ENCODE measurements at places on chromosomes 6 and 20. TPM values are rescaled to one million over a fixed set of nuclear protein-coding genes. Genes with fewer than 3 reads are reported as not detected.

The CCM2L gene
- not detected for total RNA-seq

The C6orf141 gene
- 2.2 TPM for total RNA-seq

The MAS1 gene
- total RNA-seq = 0.05 TPM

The GGTLC1 gene
- total RNA-seq = not detected

The LYRM2 gene
- 22.7 TPM for total RNA-seq

The FOXP4 gene
- 7.8 TPM for total RNA-seq

The CD93 gene
- 16.9 TPM for total RNA-seq

The FKBP1C gene
- total RNA-seq = 0.39 TPM

The SCGN gene
- total RNA-seq = 1.1 TPM

The BAK1 gene
- total RNA-seq = 6.8 TPM

The EYA2 gene
- total RNA-seq = 0.49 TPM

The STMND1 gene
- total RNA-seq = not detected

The C20orf144 gene
- not detected for total RNA-seq

The ZNF133 gene
- total RNA-seq = 7.9 TPM

The TRIM40 gene
- not detected for total RNA-seq

The NTSR1 gene
- not detected for total RNA-seq

The CLDN20 gene
- total RNA-seq = not detected

The FNDC1 gene
- total RNA-seq = 1.7 TPM

The DDX27 gene
- total RNA-seq = 23.4 TPM

The SNAP25 gene
- 0.49 TPM for total RNA-seq

The XKR7 gene
- not detected for total RNA-seq

The TMEM170B gene
- total RNA-seq = 0.98 TPM

The EPPIN gene
- total RNA-seq = not detected

The TREM2 gene
- total RNA-seq = not detected

The JPH2 gene
- 0.25 TPM for total RNA-seq

The SLC17A2 gene
- total RNA-seq = not detected

All from cardiac ventricle fibroblast (primary cell).